ENCODE measurements at places on chromosomes 11 and 22.
A peak's percentile ranks its signal among the peaks of the same experiment; 100 is the strongest.

- no peak for DNase-seq
Measured at GRCh38 chr11:45052361-45052760, 94.1 kb upstream of the PRDM11 start.

DNA sequence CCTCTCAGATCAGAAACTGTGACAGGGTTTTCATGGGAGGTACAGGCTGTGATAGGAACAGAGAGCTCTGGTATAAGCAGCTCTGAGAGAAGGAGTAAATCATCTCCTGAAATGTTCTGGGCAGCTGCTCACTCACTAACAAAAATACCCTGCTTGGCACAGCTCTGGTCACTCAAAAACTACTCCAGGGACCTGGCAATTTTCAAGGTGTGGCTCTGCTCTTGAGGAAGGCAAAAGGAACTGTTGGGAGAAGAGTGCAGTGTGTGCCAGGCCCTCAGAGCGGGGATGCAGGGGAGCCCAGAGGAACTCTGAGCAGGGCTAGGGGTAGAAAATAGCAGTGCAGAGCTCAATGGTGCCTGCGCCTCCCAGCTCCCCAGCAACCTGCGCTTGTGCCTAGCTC is 180.5 kb upstream of the ZBED5 start:
- DNase-seq: no peak

GRCh38 chr11:28107191-28107749 is 686 bp downstream of the KIF18A start:
- no peak for DNase-seq

DNA sequence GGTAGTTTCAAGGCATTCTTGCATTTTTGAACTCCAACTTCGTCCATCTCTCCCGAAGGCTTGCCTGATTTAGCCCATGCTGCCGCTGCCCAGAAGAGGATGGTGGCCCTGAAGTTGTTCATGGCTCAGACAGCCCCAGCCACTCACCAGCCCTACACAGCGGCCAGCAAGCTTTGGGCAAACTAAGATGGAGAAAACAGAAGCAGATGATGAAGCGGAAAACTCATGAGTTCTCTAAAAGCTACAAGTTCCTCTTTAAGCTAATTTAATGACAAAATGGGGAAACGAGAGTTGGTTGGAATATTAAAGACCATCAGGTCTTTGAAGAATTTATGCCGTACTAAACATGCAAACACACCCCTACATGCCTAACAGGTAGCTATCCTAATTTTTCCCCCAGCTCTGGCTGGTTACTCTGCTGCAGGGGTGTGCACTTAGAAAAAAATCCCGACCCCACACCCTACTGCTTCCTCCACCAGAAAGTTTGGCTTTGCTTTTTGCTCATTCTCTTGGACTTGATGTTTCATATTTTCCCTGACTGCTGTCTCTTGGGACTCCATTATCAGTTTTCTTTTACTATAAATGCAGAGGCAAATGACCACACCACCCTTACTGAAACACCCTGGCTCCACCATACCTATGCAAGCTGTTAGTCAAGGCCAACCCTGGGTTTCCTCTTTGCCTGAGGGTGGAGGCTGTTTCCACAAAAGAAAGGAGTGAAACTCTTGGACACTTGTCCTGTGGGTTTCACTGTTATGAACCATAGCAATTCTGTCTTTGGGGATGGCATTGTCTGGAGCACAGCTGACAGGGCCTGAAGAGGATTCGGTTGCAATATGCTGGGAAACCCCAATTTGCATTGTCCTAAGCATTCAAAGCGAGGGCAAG is at the start of gene MPEG1:
Gene MPEG1, minus strand, starts transcription at position 184 of the 888 bp plus-strand sequence. Its CDS starts 62 bp downstream, at position 122.
- no peak for DNase-seq

GRCh38 chr11:120343429-120343828 is 7.2 kb downstream of the ARHGEF12 start:
- DNase-seq: no peak

- no peak for DNase-seq
Measured at GRCh38 chr11:44335052-44335760, 25.3 kb upstream of the ALX4 start.

GRCh38 chr22:30201945-30202344 is 44.6 kb downstream of the LIF start:
- no peak for DNase-seq

DNA sequence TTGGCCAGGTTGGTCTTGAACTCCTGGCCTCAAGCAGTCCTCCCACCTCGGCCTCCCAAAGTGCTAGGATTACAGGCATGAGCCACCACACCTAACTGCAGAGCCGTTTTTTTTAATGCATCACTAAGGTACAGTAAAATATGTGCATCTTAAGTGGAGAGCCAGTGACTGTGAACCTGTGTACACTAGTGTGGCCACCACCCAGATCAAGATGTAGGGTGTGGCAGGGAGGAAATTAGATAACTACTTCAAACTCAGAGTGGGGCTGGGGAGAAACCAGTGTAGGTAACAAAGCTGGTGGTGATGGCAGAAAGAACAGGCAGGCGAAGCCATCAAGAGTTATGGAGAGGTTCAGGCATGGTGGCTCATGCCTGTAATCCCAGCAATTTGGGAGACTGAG is 14.4 kb downstream of the SNAP29 start:
- no peak for DNase-seq

- DNase-seq: no peak
Measured at GRCh38 chr22:49687786-49688515, 139.7 kb downstream of the BRD1 start.

DNA sequence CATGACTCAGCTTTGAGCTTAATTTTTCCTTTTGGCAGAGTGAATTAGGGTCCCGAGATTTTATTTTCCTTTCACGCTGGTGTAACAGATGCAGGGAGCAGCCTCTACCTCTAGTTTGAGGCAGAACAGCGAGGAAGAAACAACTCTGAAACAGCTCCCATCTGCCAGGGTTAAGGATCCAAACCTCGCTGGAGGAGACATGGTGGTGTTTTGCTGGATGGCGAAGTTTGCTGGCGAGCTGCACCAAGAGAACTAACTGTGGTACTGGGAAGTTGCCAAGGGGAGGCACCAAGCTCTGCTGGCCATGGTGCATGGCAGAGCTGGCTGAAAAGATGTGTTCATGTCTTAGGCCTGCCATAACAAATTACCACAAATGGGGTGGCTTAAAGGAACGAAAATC is 7.6 kb upstream of the ALKBH3 start:
- no peak for DNase-seq

DNA sequence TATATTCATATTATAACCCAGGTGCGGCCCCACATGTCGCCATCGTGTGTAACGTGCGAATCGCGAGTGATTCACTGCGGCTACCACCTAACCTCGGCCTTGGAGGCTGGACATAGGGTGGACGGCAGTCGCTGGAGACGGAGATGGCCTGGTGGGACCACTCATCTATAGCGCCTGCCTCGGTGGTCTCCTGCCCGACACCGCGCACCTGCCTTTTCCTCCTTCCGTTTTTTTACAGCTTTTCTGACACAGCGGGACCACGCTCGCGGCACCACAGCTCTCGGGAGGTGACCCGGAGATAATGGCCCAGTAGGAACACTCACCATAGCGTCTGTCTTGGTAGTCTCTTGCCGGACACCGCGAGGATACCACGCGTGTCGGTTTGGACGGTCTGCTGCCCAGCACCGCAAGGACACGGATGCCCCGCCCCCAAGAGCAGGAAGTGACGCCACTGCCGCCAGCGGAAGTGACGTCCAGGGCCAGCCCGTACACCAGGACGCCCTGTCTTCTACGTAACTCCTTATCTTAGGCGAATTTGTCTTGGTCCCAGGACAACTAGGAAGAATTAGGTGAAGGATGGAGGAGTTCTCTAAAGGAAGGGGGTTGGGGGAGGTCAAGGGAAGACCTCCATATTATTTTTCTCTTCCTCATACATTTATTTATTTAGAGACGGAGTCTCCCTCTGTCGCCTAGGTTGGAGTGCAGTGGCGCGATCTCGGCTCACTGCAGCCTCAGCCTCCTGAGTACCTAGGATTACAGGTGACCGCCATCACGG is 6.4 kb downstream of the SNU13 start:
- peak; percentile 66 for DNase-seq

- no peak for DNase-seq
Measured at GRCh38 chr11:128552783-128553661, 34.3 kb downstream of the ETS1 start.

GRCh38 chr11:21774212-21774611 is 418.7 kb upstream of the ANO5 start:
- DNase-seq: no peak

GRCh38 chr11:116169776-116170175 is 603.0 kb downstream of the BUD13 start:
- no peak for DNase-seq

DNA sequence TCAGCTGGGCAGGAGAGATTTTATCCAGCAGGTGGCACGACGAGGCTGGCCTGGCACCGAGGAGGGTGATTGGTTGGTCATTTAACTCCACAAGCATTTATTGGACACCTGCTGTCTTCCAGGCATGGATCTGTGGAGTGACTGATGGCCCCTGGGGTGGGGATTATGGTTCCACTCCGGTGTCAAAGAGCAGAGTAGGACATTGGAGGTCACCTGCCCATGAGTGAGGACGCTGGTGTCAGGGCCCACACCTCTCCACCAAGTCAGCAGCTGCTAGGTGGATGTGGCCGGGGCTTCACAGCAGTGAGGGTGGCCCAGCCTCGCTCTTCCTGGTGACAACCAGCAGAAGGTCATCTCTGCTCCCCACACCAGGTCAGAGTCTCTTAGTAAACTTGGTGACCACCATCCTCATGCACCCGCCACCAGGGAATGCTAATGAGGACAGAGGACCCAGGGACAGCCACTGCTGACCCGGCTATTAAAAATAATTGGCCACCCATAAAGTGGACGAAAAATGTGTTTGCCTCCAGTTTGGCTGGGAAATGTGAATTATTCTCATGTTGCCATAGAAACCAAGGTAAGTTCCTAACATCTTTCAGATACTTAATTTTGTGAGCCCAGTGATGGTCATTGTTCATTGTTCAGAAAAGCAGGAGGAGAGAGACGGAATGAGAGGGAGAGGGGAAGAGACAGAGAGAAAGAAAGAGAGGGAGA is 428.7 kb downstream of the TBC1D22A start:
- DNase-seq: no peak

DNA sequence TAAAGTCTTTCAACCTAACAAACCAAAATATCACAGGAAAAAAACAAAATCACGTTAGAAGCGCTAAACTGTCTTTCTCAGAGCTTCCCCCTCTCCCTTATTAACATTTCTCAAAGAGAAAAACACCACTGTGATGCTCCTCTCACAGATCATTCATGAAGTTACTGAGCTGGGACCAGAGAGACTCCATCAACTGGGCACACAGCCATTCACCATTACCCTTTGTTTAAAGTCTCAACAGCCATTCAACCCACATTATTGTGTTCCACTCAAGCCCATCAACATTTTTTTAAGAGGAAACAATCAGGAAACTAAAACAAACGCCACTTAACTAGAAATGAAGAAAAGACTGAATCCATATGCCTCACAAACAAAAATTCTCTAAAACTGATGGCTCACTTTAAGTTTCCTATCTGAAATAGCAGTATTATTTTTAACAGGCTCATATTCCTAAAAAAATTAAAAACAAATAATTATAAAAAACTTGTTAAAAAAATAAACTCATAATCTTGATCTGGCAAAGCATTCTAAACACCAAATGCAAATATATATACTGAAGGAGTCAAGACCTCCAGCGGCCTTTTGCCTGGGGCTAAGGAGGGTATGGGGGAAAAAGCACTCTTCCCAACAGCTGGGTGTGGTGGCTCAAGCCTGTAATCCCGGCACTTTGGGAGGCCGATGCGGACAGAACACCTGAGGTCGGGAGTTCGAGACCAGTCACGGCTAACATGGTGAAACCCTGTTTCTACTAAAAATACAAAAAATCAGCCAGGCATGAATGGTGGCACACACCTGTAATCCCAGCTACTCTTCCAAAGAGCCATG is 14.0 kb downstream of the CELF1 start:
- no peak for DNase-seq

GRCh38 chr11:70312401-70313357 is 42.2 kb downstream of the PPFIA1 start:
- DNase-seq: no peak

GRCh38 chr11:6452219-6452618 is 11.4 kb upstream of the HPX start:
- DNase-seq: no peak

- DNase-seq: no peak
Measured at GRCh38 chr22:49457146-49457545, 370.5 kb downstream of the BRD1 start.

DNA sequence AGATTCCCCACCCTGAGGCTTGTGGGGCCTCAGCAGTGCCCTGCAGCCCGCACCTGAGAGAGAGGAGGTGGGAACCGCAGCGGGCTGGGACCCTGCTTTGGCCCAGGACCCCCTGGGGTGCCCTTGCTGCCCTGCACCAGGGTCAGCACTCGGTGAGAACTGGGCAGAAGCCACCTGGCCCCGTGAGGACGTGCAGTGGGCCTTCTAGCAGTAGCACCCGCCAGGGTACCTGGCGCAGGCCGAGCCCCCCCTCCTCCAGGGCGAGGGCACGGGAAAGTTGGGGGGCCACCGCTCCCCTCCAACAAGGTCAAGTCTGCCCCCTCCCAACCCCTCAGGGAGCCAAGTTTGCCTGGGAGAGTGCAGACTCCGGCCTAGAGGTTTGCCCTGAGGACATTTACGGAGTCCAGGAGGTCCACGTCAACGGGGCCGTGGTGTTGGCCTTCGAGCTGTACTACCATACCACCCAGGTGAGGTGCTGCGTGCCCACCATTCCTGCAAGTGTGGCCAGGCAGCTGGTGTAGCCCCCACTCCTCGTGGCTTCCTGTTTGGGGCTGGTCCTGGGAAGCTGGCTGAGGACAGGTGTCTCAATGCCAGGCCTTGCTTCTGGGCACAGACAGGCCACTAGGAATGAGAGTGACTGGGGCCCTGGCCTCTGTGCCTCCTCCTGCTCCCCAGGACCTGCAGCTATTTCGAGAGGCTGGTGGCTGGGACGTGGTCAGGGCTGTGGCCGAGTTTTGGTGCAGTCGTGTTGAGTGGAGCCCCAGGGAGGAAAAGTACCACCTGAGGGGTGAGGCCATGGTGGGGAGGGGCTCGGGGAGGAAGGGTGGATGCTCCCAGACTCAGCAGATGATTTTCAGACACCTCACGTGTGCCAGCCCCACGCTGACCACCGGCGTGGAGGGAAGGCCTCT is 3.5 kb downstream of the PGGHG start:
- DNase-seq: no peak

DNA sequence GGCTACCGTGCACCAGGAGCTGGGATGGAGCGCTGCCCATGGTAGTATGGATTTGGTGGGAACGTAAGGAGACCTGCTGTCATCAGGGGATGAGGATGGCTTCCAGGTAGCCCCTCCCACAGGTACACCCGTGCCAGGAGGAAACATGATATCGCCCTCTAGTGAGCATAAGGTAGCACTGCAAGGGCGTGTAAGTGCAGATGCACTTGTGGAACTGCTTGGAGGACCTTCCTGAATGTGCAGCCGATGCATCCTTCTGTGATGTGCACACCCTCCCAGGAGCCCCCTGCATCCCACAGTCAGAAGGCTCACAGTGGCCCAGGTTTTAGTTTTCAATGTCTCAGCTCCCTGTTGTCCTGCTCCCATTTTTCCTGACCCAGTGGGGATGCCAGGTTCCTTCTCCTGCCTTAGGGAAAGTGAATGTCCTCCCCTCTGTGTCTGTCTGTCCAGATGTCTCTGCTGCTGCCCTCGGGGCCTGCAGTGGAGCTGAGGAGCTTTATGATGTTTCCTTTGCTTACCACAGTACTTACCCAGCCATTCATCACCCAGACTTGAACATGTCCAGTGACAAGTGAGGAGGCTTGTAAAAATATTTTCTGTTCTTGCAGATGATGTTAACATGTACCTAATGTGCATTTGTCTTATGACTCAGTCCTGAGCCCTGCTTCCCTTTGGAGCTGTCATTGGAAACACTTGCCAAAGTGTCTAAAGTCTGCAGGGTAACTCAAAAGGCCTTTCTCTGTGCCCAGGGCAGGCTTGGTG is 49.2 kb downstream of the DBX1 start:
- peak; percentile 29 for DNase-seq
